ENCODE measurements at places on chromosomes 6 and 20.

DNA sequence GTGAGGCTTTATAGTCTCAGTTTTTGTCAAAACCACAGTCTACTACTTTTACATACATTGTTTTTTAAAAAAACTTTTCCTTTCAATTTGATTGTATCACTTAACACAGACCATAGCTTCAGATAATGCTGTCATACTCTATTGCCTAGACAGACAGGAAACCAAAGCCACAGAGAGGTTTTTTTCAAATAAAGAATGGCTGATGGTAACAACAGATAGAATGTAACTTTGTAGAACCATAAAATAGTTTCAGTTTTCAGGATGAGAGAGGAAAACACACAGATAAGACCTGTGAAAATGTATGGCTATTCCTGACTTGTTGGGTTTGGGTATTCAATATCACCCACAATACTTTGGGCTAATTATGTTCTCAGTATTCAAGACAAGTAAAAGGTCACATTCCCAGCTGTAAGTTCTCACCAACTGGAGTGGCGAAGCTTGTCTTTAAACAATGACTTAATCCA, 94.0 kb downstream of the ADGRG6 start:
- no peak overlapping the region for H3K27ac ChIP-seq
- no peak overlapping the region for H3K4me3 ChIP-seq
- H3K36me3 ChIP-seq, result no peaks in the 10 kb centered on the region
- peaks cover 61% of the 10 kb centered on the region for H3K27me3 ChIP-seq
- peaks cover 12% of the 10 kb centered on the region for H3K4me1 ChIP-seq

DNA sequence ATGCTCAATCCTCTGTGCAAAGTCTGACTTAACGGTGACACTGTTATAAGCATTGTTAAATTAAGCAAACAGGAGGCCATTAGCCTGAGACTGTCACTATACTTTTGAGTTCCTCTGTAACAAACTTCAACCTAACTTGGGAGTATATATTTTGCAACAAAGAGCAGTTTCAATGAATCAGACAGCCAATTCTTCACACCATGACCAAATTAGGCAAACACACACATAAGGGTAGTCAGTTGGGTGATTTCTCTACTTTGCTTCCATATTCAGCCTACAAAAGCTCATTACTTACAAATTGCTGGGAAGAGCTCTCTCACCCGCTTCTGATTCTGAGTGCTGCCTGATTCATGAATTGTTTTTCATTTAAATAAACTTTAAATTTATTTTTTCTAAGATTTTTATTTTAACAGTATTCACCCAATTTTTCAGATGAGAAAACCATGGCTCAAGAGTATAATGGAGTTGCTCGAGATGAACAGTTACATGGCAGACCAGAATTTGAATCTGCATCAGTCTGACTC, 60.5 kb downstream of the HACE1 start:
- peaks cover 48% of the 10 kb centered on the region for H3K36me3 ChIP-seq
- no peaks in the 10 kb centered on the region for H3K27me3 ChIP-seq
- H3K4me1 ChIP-seq, result peaks cover 2% of the 10 kb centered on the region
- no peak overlapping the region for H3K4me3 ChIP-seq
- no peak for DNase-seq
- no peak overlapping the region for H3K27ac ChIP-seq

DNA sequence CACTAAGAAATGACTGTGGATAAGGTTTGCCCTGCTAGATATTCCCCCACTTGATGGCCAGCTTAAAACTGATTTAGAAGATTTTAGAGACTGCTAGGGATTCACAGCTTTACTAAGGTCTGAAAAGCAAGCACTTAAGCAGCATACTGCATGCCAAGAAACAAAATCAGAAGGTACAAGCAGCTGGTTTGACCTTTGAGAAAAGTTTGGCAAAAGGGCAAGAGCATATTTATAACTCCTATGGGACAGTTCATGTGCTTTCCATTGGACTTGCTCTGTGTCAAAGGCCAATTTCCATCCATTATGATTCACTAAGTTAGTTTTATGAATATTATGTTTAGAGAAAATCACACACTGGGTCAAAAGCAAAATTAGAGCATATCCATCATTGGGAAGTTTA, 402.8 kb downstream of the PKHD1 start:
- no peak for DNase-seq
- H3K36me3 ChIP-seq, result no peaks in the 10 kb centered on the region
- H3K27ac ChIP-seq, result no peak overlapping the region
- H3K4me1 ChIP-seq, result no peaks in the 10 kb centered on the region
- no peaks in the 10 kb centered on the region for H3K27me3 ChIP-seq

GRCh38 chr6:144796070-144796469, 510.9 kb downstream of the UTRN start:
- H3K4me3 ChIP-seq, result no peak overlapping the region
- DNase-seq, result no peak
- peaks cover 71% of the 10 kb centered on the region for H3K36me3 ChIP-seq
- H3K4me1 ChIP-seq, result no peaks in the 10 kb centered on the region

DNA sequence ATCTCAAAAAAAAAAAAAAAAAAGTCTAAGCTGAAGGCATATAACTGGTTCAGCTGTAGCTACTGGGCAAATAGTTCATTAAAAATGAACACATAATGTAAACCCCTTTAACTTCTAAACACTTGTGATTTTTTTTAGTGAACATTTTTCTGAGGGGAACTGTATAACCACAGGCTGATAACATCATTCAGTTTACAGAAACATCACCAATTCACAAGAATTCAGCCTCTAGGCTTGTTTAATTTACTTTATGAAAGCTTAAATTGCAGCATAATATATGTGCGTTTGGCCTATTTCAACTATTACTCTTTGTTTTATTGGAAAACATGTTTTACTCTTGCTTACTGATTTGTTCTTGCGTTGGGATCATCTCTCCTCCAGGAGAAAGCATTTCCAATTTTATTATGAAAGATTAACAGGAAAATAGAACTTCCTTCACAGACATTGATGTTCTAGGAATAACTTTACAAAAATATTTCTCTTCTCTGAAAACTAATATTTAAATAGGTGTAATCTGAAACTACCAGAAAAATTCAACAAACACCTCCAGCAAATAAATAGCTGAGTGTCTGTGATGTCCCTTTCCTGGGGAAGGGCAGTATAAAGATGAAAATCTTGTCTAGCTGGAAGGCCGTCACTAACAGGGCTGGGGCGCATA, 284.5 kb downstream of the UST start:
- H3K36me3 ChIP-seq, result peaks cover 15% of the 10 kb centered on the region
- DNase-seq, result no peak
- no peaks in the 10 kb centered on the region for H3K27me3 ChIP-seq
- H3K4me1 ChIP-seq, result peaks cover 60% of the 10 kb centered on the region
- H3K27ac ChIP-seq, result peak overlapping the region; percentile 93

- H3K27ac ChIP-seq, result no peak overlapping the region
- H3K4me3 ChIP-seq, result peak overlapping the region; percentile 47
- no peak for DNase-seq
- no peaks in the 10 kb centered on the region for H3K36me3 ChIP-seq
- H3K4me1 ChIP-seq, result peaks cover 13% of the 10 kb centered on the region
Measured at GRCh38 chr6:63352544-63353285, 32.9 kb upstream of the LGSN start.

DNA sequence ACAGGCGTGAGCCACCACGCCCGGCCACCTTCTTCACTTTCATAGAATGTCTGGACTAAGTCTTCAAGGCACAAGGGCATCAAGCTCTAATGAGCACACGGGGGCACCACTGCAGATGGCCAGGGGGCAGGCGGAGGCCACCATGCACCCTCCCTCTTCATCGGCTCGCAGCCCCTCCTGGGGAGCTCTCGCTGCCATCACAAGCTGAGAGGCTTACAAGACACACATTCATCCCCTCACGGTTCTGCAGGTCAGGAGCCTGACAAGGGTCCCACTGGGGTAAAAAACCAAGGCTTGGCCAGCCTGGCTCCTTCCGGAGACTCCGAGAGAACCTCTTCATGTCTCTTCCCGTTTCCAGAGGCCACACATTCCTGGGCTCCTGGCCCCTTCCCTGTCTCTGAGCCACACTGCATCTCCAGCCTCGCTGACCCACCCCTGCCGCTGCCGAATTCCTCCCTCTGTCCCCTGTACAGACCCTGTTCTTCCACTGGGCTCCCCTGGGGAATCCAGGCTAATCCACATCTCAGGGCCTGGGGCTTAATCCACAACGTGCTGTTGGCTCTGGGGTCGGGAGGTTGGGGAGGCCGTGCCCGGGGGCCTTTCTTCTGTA, 19.8 kb downstream of the DLL1 start:
- no peak overlapping the region for H3K27ac ChIP-seq
- DNase-seq, result no peak
- no peaks in the 10 kb centered on the region for H3K36me3 ChIP-seq
- H3K4me3 ChIP-seq, result no peak overlapping the region
- peaks cover 57% of the 10 kb centered on the region for H3K27me3 ChIP-seq
- H3K4me1 ChIP-seq, result peaks cover 9% of the 10 kb centered on the region

DNA sequence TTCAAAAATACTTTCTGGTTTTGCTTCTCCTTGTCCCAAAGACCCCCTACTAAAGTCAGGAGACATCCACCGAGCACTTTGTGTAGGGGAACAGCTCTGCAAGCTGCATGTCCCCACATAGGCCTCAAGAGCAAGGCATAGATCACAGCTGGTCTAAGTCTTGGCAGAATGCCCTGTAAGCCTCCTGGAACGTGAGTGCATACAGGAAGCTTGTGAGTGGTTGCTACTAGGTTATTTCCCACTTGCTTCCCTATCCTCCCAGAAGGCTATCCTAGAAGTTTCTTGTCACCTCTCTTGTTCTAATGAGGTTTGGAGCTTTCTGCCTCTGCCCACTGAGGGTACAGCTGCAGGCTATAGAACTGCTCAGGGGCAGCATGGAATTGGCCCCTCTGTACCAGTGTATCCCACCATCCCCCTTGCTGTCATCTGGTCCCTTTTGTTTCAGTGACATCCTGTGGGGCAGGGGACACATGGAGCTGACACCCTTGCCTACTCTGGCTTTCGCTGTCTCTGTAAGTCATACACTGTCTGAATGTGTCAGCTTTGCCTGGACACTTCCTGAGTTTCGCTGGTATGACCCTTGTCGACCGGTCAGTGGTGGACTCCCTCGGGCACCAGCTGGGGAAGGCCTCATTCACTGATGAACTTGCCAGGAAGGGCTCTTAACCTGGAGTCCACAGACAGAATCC, 35.6 kb upstream of the KCNK16 start:
- H3K4me1 ChIP-seq, result no peaks in the 10 kb centered on the region
- H3K27me3 ChIP-seq, result no peaks in the 10 kb centered on the region
- H3K4me3 ChIP-seq, result no peak overlapping the region
- H3K36me3 ChIP-seq, result no peaks in the 10 kb centered on the region
- no peak overlapping the region for H3K27ac ChIP-seq

GRCh38 chr20:34500823-34501222, 15.4 kb upstream of the DYNLRB1 start:
- H3K4me3 ChIP-seq, result no peak overlapping the region
- H3K36me3 ChIP-seq, result peaks cover 64% of the 10 kb centered on the region

DNA sequence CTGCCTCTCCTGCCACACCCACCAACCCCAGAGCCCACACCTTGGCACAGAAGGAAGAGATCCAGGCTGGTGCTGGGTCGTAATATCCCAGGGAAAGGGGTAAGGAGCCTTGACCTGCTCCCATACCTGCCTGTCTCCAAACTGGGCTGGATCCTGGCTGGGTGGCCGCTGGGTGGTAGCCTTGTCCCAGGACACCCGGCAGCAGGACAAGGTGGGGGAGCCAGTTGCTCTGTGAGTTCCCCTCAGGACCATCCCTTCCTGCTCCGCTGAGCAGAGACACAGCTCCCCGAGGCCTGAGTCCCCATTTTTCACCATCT, 58.8 kb downstream of the UBE2V1 start:
- H3K4me3 ChIP-seq, result no peak overlapping the region
- no peaks in the 10 kb centered on the region for H3K4me1 ChIP-seq
- no peak overlapping the region for H3K27ac ChIP-seq

DNA sequence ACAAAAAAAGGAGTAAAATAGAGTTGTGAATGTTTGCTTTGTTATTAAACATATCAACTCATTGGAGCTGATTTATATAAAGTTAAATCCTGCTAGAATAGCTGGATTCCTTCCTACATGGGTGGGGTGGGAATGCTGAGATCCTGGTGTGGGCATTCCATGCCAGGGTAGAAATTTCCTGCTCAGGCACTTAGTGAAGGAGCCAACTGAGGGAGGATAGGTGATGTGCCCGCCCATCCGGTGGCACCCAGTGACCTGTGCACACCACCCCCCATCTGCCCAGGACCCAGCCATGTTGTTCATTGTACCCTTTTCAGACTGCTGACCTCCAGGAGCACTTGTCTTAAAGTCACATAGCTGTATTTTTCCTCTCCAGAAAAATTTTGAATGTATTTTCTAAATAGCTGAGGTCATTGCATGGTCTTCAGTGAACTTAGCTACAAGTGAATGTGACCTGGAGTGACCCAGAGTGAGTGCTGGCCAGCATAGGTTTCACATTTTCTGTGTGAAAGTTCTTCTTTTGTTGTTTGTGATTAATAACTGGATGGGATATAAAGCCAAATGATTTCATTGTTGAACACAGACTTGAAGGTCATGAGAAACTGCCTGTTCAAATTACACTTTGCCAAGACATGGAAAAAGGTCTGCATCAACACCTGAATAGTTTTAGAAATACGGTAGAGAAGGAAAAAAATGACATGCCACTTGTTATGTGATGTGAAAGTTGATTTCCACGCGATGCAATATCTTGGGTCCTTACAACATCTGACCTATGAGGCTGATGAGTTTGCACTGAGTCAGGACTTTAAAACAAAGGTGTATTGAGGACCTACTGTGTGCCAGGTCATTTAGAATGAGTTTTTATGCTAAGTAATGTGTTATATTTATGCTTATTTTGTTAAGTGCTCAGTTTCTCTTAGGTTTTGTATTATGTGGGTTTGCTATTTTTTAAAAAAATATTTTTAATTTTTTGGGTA, 77.2 kb downstream of the UTRN start:
- H3K27ac ChIP-seq, result peak overlapping the region; percentile 18
- no peak for DNase-seq
- peaks cover 34% of the 10 kb centered on the region for H3K36me3 ChIP-seq
- no peak overlapping the region for H3K4me3 ChIP-seq

DNA sequence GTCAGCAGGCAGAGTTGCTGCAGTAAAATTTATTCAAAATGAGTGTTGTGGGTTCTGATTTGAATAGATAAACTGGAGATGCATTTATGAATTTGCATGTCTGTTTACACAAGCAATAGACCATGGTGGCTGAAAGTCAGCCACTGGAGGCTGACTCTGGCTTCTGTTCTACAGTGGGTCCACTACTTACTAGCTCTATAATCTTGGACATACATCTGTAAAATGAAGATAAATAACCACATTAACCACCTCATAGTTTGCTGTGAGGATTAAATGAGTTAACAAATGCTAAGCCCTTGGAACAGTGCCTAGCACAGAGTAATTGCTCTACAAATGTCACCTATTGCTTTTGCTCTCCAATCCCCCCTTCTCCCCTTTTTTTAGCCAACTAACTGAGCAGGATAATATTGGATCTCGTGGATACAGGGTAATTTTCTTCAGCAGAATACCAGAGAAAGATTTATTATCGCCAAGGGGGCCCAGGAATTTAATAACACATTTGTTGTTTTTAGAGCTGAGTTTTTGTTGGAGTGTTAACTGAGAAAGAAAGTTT, 1.4 kb upstream of the PM20D2 start:
- peaks cover 10% of the 10 kb centered on the region for H3K27me3 ChIP-seq
- peaks cover 13% of the 10 kb centered on the region for H3K36me3 ChIP-seq
- peaks cover 33% of the 10 kb centered on the region for H3K4me1 ChIP-seq
- DNase-seq, result no peak
- peak overlapping the region; percentile 10 for H3K4me3 ChIP-seq

GRCh38 chr6:15527838-15528617, 134.8 kb downstream of the DTNBP1 start:
- peaks cover 62% of the 10 kb centered on the region for H3K36me3 ChIP-seq
- peaks cover 4% of the 10 kb centered on the region for H3K4me1 ChIP-seq
- no peak for DNase-seq
- H3K4me3 ChIP-seq, result no peak overlapping the region
- H3K27me3 ChIP-seq, result no peaks in the 10 kb centered on the region
- H3K27ac ChIP-seq, result no peak overlapping the region

GRCh38 chr6:2369606-2370005, 124.2 kb upstream of the GMDS start:
- H3K27me3 ChIP-seq, result no peaks in the 10 kb centered on the region
- no peaks in the 10 kb centered on the region for H3K36me3 ChIP-seq
- H3K4me1 ChIP-seq, result peaks cover 5% of the 10 kb centered on the region
- no peak overlapping the region for H3K27ac ChIP-seq
- H3K4me3 ChIP-seq, result no peak overlapping the region
